ENCODE measurements at places on chromosomes 1 and 21. TPM values are rescaled to one million over a fixed set of nuclear protein-coding genes. Genes with fewer than 3 reads are reported as not detected.

DNA sequence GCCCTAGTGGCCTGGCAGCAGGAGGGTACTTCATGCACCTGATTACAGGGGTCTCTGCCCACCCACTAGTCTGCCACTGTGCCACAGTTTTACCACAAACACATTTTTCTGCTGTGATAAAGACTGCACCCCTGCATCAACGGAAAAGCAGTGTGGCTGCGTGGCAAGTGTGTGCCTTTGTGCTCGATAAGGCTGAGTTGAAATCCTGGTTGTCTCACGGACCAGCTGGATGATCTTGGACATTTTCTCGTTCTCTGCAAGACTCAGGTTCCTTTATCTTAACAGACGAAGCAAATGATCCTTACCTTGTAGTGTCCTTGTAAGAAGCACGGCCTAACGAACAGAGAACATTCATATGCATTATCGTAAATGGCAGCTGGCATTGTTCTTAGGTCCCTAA lies 10.2 kb downstream of the GRHL3 start:
- DNase-seq, result no peak

GRCh38 chr1:43799656-43800635 lies 92.6 kb downstream of the ST3GAL3 start:
- no peak for DNase-seq

GRCh38 chr1:23922321-23922943 lies 9.3 kb upstream of the CNR2 start:
- no peak for DNase-seq

- DNase-seq, result peak; percentile 11
Observed at GRCh38 chr1:9652379-9653209, 1.1 kb downstream of the PIK3CD start.

GRCh38 chr1:23799255-23799569 lies 1.3 kb downstream of the GALE start:
- no peak for DNase-seq

DNA sequence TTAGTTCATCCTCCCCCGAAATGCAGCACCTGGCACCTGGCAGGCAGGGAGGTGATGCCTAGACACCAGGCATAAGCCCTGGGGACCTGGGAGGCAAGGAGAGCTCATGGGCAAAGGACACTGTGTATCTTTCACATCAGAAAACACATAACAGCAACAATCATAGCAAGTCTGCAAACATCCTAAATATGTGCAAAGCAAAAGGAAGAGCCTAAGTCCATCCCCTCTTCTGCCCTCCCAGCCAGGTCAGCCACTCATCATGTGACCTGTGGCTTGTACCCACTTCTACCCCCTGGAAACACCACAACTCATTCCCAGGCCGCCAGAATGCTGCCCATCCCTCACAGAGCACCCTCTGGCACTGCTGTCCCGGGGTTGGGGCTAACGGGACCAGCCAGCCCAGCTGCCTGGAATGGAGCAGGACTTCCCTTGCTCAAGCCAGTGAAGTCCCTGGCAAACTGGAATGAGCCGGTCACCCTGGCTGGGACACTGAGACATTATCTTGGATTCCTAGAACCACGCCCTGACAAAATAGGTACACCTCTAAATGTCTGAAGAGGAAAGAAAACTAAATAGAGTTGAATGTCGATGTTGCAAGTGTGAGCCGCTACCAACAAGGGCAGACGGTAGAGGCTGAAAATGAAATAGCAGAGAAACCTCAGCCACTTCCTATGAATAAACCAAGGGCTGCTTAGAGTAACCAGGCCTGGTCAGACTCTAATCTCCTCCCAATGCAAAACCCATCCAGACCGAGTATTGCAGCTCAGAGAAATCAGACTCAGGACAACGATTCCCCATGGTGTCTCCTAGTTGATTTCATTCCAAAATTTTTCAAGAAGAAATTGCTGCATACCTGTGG lies 29.4 kb downstream of the TMPRSS2 start:
- DNase-seq, result no peak

- DNase-seq, result peak; percentile 75
Observed at GRCh38 chr21:36422279-36423098, 37.3 kb downstream of the CHAF1B start.

- DNase-seq, result peak; percentile 66
Observed at GRCh38 chr1:187051618-187052232, 223.0 kb downstream of the PLA2G4A start.

GRCh38 chr1:5686195-5686594 lies 306.0 kb downstream of the NPHP4 start:
- DNase-seq, result no peak

GRCh38 chr1:116842654-116843053 lies 67.1 kb upstream of the PTGFRN start:
- peak; percentile 49 for DNase-seq

GRCh38 chr1:154353460-154353904 lies 28.2 kb downstream of the ATP8B2 start:
- peak; percentile 22 for DNase-seq

DNA sequence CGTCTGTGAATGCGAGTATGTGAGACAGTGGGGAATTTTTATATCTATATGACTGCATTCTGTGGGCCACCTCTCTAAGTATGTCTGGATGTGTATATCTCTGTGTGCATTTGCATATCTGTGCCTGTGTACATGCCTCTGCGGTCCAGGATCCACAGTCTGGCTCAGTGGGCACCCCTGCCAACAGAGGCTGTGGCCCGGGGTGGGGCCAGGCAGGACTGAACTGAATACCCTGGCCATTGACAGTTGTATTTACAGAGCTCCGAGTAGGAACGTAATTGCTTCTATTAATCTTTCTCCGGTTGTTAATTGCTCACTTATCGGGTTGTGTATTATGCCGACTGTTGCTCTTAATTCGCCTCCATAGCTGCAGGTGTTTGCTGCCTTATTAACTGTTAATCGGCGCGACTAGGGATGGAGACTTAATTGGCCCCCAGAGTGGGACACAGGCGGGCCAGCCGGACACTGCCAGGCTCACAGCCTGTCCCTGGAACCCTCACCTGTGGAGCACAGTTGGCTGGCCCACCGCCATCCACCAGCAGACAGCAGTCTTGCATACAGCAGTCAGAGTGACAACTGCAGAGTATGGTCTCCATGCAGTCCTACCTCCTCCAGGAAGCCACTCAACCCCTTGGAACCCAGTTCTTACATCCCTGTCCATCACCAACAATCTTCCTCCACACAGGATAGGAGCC lies 22.4 kb upstream of the ADGRB2 start:
- peak; percentile 45 for DNase-seq

DNA sequence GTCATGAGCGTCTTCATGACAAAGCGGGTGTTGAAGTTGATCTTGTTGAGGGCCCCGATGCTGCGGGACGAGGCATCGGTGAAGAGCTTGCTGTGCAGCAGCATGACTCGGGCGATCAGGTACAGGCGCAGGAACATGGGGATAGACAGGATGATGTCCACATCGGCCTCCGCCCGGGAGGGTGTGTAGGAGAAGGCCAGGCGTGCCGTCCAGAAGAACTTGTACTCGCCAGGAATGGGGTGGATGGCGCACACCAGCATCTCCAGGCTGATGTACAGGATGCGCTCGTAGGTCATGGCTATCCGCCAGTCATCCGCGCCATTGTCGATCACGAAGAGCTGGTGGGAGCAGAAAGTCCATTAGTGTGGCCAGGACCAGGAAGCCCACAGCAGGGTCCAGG lies 98.0 kb downstream of the KCNN3 start:
- no peak for DNase-seq

AIRE gene
- polyA plus RNA-seq, result 0.09 TPM

GNAT2 gene
- not detected for polyA plus RNA-seq

ILDR2 gene
- 1.5 TPM for polyA plus RNA-seq

MPZ gene
- polyA plus RNA-seq, result 3.0 TPM

IQGAP3 gene
- 0.13 TPM for polyA plus RNA-seq

GPR161 gene
- polyA plus RNA-seq, result 1.4 TPM

SIM2 gene
- polyA plus RNA-seq, result 6.5 TPM

CFHR3 gene
- polyA plus RNA-seq, result not detected

BLZF1 gene
- 10.3 TPM for polyA plus RNA-seq
